Stimulated activated CD8-positive, alpha-beta memory T cell treated with anti-CD3 and anti-CD28 coated beads, Interleukin-7, amount 100 ng/mL, for 24 hours (primary cell): ENCODE measurements at places on chromosomes 2 and 18.

DNA sequence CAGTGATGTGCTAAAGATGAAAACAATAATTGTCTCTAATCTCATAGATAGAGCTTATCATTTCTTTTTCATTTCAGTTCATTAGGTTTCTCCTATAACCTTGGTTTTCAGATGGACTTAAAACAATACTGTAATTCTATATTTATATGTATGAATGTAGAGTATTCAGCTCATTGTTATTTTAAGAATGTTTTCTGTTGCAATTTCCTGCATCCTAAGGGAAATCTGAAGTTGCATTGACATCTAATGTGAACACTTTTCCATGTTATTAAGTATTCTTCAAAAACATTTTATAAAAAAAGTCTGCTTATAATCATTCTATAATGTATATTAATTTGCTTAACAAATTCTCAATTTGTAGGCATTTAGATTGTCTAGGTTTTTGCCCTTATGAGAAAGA lies 288.9 kb downstream of the XIRP2 start:
- DNase-seq, result no peak

DNA sequence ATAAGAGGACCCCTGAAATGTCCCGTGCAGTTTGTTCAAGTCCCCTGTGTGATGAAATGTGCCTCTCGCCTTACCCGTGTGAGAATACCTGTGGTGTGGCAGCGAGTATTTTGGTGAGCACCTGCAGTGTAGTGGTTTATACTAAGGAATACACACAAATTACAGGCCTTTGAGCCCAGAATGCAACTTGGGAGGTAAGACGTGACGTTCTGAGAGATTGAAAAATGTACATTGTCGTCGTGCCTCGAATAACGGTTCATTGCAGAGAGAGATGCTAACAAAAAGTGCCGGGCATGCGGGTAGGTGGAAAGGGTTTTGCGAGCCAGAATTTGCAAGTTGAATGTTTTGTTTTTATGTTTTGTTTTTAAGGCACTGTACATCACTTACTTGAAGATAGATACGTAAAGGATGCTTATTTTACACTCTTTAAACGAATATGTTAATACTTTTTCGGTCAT lies 867 bp downstream of the RBBP8 start:
- no peak for DNase-seq

- DNase-seq, result no peak
Observed at GRCh38 chr18:31977270-31977872, 34.4 kb upstream of the TRAPPC8 start.

DNA sequence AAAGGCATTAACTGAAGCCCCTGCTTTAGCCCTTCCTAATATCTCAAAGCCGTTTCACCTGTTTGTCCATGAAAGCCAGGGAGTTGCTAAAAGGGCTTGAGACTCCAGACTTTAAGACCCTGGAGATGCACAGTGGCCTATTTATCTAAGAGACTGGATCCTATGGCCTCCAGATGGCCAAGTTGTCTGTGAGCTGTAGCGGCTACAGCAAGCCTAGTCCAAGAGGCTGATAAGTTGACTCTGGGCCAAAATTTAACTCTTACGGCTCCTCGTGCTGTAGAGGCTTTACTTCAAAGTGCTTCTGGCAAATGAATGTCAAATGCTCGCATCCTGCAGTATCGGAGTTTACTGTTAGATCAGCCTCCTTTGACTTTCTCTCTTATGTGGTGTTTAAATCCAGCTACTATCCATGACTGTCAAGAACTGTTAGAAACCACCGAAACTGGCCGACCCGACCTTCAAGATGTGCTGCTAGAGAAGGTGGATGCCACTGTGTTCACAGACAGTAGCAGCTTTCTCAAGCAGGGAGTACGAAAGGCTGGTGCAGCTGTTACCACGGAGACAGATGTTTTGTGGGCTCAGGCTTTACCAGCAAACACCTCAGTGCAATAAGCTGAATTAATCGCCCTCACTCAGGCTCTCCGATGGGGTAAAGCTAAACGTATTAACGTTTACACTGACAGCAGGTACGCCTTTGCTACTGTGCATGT lies 336.7 kb upstream of the CNTNAP5 start:
- DNase-seq, result no peak

GRCh38 chr2:239130786-239131325 lies 270.0 kb downstream of the HDAC4 start:
- no peak for DNase-seq

DNA sequence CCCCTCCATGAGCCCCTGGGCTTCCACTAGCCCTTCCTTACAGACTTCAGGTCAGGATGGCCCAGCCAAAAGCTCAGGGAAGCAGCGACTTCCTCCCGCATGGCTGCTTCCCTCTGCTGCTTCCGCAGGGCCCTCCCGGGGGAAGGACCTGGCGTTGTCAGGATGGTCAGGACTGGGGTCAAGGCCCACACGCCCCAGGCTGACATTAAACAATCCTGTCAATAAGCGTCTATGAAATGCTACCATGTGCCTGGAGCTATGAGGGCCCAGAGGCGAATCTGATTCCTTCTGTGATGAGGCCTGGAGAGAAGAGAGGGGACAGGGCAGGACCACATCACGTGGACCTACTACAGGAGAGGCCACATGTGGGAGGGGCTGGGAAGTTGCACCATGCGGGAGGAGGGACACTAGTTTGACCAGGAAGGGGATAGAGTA lies 17.3 kb downstream of the CYS1 start:
- DNase-seq, result no peak

DNA sequence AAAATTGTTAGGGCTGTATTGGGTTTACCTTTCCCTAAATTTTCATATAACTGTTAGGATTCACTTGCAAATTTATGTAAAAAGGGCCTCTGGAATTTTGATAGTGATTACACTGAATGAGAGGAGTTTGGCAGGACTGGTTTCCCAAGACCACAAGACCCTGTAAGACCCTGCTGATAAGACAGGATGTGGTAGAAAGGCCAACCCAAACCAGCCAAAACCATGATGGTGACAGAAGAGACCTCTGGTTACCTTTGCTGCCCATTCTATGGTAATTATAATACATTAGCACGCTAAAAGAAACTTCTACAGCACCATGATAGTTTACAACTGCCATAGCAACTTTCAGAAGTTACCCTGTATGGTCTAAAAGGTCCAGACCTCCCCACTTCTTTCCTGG lies 8.3 kb upstream of the CASP10 start:
- no peak for DNase-seq

DNA sequence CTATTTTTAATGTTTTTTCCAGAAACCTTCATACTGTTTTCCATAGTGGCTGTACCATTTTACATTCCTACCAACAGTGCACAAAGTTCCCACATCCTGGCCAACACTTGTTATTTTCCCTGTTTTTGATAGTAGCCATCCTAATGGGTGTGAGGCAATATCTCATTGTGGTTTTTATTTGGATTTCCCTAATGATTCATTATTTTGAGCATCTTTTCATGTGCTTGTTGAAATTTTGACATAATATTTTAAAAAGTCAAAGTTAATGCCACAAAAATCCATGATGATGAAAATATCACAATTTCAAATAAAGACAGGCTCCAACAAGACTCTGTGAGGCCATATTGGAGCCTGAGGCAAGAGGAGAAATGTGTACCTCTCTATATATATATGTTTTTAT lies 50.2 kb downstream of the VWA3B start:
- DNase-seq, result no peak
